ENCODE measurements at places on chromosomes 7 and 10. TPM values are rescaled to one million over a fixed set of nuclear protein-coding genes. Genes with fewer than 3 reads are reported as not detected.

The OR2A7 gene
- 5.4 TPM for total RNA-seq

- no peak for DNase-seq
These were observed 25.5 kb upstream of the INPP5A start for GRCh38 chr10:132512052-132512442.

DNA sequence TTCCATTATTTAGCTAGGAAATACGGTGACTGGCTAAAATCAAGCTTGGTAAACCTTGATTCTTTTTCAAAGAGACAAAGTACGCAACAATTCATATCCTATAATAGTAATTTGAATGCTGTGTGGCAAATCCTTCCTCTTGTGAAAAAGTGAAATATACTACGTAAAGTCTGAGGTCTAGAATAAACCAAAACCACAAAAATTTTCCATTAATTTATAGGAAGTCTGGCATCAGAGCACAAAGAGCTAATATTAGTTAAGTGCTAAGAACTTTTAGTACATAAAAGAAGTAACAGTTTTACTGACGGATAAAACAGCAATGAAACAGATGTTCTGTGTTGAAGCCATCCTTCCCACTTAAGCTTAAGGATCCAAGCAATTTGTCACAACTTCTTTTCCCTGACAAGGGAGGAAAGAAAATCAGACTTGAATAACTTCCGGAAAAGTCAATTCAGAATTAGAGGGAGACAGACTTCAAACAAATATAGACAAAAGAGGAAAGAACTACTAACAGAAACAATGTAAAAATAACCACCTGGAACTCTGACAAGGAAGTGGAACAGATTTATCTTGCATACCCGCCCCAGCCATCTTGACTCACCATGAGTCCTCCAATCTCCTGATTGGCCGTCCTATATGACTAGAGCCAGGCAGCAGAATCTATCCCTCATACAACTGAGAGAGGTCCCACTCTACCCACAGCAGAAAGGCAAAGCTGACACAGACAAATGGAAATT is 34.6 kb downstream of the RHEB start:
- DNase-seq: no peak

DNA sequence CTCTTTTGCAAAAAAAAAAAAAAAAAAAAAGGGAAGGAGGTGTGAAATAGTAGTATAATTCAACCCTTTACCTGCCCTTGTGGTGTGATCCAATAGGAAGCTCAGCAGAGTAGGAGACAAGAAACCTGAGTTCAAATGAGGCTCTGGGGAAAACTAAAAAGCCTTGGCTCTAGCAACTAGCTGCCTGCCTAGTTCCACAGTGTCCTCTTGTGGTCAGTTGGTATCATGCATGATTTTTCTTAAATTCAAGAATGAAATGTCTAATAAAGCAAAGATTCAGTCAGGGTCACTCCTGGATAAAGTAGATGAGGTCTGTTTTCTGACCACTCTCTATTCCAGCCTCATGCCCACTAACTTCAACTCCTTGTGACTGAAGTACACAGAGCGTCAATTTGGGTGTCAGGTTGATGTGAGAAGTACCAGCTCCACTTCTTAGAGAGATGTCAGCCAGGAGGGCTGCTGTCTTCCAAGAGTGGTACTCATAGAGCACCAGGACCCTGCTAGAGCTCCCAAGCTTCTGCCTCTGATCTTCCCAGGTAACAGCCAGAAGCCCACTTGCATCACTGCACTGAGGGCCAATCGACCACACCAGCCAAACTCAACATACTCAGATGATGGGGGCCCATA is 10.5 kb downstream of the LSM5 start:
- DNase-seq: peak; percentile 5

Data from CD4-positive, alpha-beta T cell (primary cell).